ENCODE measurements at places on chromosomes 6 and 20.

GRCh38 chr20:59495894-59496510 is 108.3 kb upstream of the PHACTR3 start:
- DNase-seq, result peak; percentile 38

DNA sequence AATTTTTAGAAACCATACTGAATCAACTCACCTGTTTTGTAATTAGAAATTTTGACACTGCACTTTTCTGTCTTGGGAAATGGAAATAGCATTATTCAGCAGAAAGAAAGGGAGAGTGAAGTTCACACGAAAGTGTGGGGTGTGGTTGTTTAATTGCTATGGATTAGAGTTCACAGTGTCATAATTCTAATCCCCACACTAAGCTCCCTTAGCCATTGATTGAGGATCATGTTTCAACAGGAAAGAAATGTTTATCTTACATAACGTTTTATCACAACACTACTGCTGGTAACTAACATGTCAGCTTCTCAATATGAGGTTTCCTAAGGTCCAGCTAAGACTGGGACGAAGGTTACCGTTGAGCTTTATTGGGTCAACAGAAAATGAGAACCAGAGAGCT is 31.4 kb upstream of the GSTA5 start:
- no peak for DNase-seq

GRCh38 chr6:47922391-47922790 is 140.6 kb downstream of the OPN5 start:
- no peak for DNase-seq

DNA sequence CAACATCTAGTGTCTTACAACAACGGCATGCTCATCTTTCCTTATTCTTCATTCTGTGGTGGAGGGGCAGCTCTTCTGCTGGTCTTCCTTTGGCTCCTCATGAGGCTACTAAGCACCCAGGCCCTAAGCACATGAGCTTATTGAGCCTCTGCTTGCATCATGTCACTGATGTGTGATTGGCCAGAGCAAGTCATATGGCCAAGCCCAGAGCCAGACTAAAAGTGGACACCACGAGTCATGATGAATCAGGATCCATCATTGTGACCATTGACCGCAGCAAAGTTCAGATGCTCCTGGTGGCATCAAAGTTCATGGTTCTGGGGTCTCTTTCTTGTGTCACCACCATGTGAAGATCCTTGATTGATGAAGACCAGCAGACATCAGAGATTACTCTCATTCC is 192.0 kb upstream of the FOXA2 start:
- DNase-seq, result no peak

DNA sequence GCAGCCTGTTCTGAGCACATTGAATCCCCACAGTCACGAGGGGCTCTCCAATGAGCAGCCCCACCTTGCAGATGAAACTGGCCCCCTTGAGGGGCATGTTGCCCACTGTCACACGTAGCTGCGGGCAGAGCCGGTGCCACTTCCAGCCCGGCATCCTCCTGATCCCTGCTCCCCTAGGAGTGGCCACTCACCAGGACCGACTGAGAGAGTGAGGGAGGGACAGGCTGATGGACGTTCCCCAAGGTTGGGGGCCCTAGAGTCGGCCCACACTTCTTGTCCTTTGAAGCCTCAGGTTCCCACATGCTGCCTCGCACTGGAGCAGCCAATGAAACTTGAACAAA is 10.5 kb downstream of the ENTPD6 start:
- DNase-seq, result no peak

DNA sequence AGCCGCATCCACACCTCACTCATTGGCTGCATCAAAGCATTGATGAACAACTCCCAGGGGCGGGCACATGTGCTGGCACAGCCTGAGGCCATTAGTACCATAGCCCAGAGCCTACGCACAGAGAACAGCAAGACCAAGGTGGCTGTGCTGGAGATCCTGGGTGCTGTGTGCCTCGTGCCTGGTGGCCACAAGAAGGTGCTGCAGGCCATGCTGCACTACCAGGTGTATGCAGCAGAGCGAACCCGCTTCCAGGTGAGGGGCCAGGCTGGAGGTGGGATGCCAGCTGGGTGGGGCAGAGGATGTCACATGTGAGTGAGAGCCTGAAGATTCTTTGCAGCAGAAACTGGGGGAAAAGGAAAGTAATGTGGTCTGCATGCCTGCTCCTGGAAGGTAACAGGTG is 66.7 kb downstream of the MOCS1 start:
- no peak for DNase-seq

DNA sequence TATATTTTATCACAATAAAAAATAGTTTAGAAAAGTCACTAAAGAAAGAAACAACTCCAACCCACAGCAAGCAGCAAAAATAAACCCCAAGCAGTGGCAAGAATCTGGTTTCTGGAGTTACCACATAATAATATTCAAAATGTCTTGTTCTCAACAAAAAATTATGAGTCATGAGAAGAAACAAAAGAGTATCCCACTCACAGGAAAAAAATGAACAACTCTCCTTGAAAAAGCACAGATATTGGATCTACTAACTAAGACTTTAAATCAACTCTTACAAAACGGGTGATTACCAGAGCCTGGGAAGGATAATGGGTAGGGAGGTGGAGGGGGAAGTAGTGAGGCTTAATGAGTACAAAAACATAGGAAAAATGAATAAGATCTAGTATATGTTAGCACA is 425.6 kb downstream of the PLCB1 start:
- no peak for DNase-seq

DNA sequence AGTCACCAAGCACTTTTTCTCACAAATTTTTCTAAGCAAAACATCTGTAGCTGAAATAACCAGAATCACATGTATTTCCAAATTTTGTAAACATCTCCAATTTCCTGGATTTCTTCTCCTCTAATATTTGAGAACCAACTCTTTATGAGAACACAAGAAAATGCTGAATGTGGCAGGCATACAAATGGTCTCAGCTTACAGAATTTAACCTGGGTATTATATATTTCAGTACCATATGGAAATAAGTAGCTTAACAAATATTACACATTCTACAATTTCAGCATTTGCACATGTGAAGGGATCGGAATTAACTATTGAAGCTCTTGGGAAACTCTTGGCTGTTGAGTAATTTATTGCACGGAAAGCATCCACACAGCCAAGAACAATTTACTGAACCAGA is 92.5 kb downstream of the TBXT start:
- DNase-seq, result no peak

- DNase-seq, result no peak
These were observed 24.8 kb downstream of the SAMHD1 start for GRCh38 chr20:36926653-36927200.

DNA sequence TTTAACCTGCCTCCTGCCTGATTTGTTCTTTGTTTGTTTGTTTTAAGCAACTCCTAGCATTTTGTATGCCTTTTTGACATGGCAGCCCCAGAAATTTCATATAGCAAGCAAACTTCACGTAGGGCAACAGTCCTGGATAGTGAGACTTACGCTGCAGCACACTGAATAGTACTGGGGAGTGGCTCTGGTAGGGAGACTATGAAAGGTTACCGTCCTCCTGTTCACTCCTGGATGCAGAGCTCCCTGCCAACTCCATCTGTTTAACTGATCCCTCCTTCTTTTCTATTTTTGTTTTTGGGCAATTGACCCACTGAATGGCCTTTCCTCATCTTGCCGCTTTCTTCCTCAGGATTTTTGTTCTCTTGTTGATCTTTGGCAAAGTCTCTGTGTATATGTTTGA is 44.5 kb upstream of the BMP6 start:
- DNase-seq, result no peak

DNA sequence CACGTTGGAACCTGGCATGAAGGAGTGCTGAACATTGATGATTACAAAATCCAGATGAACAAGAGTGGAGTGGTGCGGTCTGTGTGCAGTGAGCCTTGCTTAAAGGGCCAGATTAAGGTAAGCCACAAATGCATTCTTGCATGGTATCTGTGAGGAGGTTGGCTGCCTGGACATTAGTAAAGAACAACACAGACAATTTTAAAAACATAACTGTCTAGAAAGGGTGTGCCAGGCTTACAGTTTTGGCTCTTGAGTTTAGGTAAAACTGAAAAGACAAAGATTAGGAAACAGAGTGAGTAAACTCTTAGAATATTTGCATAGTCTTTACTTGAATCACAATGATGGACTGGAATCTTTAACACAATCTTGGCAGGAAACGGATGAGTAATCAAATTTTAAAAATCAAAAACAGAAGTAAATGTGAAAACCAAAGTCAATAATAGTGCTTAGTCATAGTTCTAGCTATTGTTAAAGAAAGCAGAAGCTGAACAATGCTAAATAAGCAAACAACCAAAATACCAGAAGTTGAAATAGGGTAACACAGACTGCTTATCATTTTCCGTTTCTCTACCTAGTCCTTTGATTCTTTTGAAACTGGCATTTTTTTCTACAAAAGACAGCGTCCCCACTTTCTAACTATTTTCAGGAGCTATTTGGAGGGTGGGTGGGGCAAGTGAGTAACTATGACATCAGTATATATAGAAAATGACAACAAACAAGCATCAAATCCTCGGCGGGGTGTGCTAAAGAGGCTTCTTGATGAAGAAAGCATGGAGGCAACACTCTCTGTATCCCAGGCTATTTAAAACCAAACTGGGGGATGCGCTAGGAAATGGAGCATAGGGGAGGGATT is 185.8 kb upstream of the RAB32 start:
- DNase-seq, result no peak

GRCh38 chr6:18215436-18215835 is 48.9 kb downstream of the DEK start:
- no peak for DNase-seq

DNA sequence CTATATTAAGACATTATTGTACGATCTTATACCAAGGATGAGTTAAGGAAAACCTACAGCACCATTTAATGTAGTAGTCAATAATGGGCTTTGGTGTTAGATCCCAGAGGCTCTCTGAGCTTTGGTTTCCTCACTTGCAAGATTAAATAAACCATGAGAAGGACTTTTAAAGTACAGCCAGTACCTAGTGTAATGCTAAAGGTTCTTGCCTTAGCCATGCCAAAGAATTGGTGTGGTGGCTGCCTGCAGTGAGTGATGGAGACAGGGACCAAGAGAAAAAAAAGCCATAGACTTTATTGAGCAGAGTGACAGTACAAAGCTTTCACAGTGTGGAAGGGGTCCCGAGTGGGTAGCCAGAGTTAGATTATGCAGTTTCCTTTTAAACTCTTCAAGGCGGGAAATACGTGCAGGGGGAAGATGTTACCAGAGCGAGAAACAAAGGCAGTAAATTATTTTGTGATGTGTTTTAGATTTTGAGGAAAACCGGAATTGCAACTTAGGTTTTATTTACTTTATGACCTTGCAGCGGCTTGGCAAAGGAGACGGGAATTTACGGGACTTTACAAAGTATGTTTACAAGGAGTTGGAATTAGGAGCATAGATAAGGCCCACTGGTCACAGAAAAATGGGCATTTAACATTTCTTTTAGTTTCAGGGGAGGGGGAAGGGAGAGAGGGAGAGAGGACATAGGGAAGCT is 100.4 kb downstream of the MYO6 start:
- DNase-seq, result no peak

GRCh38 chr6:163354761-163355425 is 59.6 kb upstream of the QKI start:
- no peak for DNase-seq

DNA sequence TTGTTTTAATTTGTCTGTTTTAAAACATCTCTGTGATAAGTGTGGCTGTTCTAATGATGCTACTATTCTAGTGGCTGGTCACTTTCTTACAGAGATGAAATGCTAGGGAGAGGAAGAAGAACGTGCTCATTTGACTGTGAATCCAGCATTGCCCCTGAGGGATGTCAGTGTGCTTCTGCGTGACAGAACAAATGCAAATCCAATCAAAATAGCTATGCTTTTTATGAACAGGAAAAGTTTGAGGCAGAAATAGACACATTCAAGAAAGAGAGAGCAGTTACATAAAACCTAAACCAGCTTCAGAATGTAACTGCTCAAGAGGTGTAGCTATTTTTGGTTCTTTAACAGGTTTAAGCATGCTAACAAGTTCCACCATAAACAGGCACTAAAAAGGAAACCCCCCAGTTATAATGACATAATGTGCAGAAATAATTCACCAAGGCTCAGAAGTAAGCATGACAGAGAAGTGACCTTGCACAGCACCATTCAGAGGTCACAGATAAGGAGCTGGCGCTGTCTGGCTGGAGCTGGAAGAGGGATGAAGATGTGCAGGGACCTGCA is 385.3 kb downstream of the EPM2A start:
- DNase-seq, result no peak

DNA sequence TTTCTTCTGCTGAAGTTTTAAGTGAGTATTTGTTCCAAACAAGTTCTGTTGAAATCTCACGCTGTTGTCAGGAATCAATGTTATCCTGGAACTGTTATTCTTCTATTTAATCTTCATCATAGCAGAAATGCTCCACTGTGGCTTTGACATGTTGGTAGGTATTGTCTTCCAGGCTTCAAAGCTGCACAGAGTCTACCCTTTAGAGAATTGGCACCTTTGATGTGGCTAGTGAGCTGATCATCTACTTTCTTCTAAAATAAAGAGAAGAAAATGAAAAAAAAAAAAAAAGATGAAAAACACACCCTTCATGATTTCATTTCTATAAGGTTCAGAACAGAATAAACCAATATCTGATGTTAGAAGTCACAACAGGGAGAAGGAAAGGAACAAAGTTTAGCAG is 5.8 kb upstream of the ZSCAN23 start:
- no peak for DNase-seq

- DNase-seq, result no peak
These were observed 240.9 kb downstream of the PHACTR1 start for GRCh38 chr6:12957321-12958051.

DNA sequence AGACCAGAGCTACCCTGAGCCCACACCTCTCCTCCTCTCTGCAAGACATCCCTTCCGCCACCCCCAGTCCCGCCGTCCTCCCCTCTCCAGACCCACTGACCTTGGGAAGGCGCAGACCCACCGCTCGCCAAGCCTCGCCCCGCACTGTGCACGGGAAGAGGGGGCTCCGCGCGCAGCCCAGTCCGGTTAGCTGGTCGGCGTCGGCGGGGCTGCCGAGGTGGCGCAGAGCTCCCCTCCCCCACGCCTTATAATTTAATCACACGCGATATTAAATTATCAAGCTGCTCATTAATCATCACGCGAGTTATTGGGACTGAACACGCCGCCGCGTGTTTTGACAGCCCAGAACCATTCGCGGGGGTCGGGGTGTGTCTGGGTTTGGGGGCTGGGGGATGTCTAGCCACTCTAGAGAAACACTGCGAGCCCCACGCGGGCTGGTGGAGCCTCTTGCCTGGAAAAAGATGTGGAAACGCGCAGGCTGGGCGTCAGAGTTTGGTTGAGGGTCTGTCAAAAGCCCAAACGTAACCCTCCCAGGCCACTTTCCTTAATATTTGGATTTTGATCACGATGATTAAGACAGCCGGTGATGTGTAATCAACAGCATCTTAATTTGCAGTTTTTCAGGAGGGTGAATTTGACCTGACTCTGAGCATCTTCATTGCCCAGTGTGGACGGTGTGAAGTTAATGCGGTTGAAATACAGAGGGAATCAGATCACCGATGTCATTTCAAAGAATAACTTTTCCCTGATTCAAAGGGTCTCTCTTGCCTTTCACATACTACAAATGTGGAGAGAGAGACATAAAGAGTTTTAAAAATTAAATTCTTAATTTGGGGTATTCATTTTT is at the start of gene LINC00237:
Gene LINC00237, minus strand, starts transcription at position 188 of the 847 bp plus-strand sequence.
- no peak for DNase-seq

GRCh38 chr6:53284901-53285300 is 63.8 kb downstream of the ELOVL5 start:
- DNase-seq, result no peak

All from activated CD4-positive, CD25-positive, alpha-beta regulatory T cell (primary cell).